ENCODE measurements at places on chromosomes 13 and 19. TPM values are rescaled to one million over a fixed set of nuclear protein-coding genes. Genes with fewer than 3 reads are reported as not detected.

DNA sequence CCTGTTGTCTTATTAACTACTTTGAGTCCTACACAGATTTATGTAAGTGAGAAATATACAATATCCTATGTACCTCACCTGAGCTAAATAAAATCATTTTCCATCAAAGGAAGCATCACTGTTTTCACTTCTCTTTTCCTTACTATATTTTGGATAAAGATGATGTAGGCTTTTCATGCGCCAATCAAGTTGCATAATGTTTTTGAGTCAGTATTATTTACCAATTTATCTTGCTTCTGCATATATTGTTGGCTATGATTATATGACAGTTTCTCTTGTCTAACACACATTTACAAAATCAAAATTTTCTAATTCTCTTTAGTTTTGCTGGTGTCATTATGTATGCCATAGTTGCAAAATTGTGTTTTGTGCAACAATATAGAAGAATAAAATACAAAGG, 67.9 kb upstream of the FRY start:
- no peak overlapping the region for H3K27ac ChIP-seq
- H3K36me3 ChIP-seq, result no peaks in the 10 kb centered on the region
- H3K4me3 ChIP-seq, result no peak overlapping the region
- DNase-seq, result no peak

GRCh38 chr19:13098277-13099072, 4.2 kb downstream of the LYL1 start:
- H3K4me3 ChIP-seq, result no peak overlapping the region
- DNase-seq, result peak; percentile 55
- H3K4me1 ChIP-seq, result peaks cover 19% of the 10 kb centered on the region
- no peaks in the 10 kb centered on the region for H3K36me3 ChIP-seq

DNA sequence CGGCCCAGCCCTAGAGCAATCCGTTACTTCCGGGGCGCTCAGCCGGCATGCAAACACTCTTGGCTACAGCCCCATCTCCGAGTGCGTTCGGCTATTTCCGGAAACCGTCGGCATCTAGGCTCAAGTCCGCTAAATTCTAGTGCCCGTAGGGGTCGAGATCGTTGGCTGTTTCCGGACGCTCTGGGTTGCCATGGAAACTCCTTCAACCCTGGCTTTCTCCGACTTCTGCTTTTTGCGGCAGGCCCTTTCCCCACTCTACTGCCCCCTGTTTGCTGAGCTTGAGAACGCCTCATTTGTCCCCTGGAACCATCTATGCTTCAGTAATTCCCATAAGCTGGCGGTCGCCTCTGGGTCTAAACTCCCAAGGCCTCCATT, 534 bp upstream of the PIK3R2 start:
- peak overlapping the region; percentile 93 for H3K27ac ChIP-seq
- peak overlapping the region; percentile 96 for H3K4me3 ChIP-seq
- H3K4me1 ChIP-seq, result peaks cover 7% of the 10 kb centered on the region
- peak; percentile 98 for DNase-seq

THSD8 gene
- 45.2 TPM for total RNA-seq

DNA sequence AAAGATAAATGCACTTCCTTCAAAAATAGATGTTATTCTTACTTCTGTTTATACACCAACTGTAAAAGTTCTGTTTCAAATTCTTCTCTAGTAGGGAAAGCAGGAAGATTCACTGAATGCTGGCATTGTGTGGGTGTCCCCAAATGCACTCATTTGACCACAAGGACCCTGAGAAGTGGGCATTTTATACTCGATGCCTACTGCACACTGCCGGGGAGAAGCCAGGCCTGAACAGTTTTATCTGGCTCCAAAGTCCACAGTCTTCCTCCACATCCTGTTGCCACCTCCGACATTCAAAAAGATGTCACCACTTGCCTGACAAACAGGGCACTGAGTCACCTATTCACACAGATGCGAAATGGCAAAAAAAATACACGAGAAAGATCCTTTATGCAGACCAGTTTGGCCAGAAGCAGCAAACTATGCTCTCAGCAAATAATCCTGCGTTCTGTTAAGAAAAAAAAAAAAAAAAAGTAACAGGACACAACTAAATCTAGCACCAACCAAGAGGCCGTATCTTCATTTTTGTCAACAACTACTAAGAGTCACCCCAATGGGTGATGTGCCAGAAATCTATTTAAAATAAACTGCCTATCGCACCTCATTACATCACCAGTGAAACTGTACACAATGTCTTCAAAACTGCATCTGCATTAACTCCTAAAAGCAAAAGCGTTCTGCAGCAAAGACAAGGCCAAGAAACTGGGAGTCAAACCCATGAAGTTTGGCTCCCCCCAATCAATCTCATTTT, 6.2 kb downstream of the ZC3H4 start:
- H3K4me1 ChIP-seq, result peaks cover 30% of the 10 kb centered on the region
- no peak for DNase-seq
- no peaks in the 10 kb centered on the region for H3K27me3 ChIP-seq
- H3K36me3 ChIP-seq, result peaks cover 24% of the 10 kb centered on the region
- peak overlapping the region; percentile 100 for H3K27ac ChIP-seq
- H3K4me3 ChIP-seq, result no peak overlapping the region

DNA sequence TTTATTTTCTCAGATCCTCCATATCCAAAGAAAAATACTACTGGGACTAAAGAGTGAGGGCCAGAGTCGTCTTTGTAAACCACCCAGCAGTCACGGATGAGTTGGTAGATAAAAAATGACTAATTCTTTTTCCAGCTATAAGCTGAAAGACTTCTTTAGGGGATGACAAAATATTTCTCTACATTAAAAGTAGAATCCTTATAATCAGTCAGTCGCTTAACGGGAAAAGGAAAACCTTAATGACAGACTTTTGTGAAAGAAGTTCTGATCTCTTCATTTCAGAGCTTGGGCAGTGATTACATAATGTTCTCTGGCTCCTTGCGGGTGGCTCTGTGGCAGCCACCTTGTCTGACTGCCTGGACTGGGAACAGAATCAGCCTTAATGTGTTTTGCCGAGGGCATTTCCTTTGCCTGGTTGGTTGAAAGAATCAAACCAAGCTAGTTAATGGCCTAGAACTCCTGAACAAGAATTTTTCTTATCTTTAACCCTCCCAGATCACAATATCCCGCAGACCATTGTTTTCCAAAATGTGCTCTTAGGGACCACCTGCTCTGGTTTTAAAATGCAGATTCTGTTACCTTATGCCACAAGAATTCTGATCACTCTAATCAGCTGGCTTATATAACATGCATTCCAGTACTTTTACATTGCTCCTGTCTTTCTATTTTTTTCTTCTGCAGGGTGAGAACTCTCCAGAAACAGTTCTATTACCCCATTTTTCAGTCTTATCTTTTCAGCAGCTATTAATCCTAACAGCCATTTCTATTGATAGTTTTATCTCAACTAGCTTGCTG, 2.5 kb downstream of the ITM2B start:
- DNase-seq, result peak; percentile 71
- H3K27me3 ChIP-seq, result no peaks in the 10 kb centered on the region
- H3K27ac ChIP-seq, result peak overlapping the region; percentile 44
- peak overlapping the region; percentile 98 for H3K4me3 ChIP-seq
- H3K36me3 ChIP-seq, result peaks cover 5% of the 10 kb centered on the region

NCCRP1 gene
- total RNA-seq, result not detected

GRCh38 chr13:30158774-30159445, 148.4 kb downstream of the KATNAL1 start:
- H3K27me3 ChIP-seq, result no peaks in the 10 kb centered on the region
- H3K4me3 ChIP-seq, result no peak overlapping the region
- H3K36me3 ChIP-seq, result no peaks in the 10 kb centered on the region
- H3K27ac ChIP-seq, result no peak overlapping the region

UPK1A gene
- not detected for total RNA-seq

STOML3 gene
- total RNA-seq, result not detected

CEACAM7 gene
- total RNA-seq, result 0.43 TPM

GRCh38 chr19:49555600-49556411, 24.6 kb downstream of the NOSIP start:
- H3K4me1 ChIP-seq, result peaks cover 15% of the 10 kb centered on the region
- no peak overlapping the region for H3K4me3 ChIP-seq
- peak; percentile 96 for DNase-seq
- no peaks in the 10 kb centered on the region for H3K27me3 ChIP-seq
- peak overlapping the region; percentile 70 for H3K27ac ChIP-seq

PRR22 gene
- total RNA-seq, result 6.5 TPM

RNF225 gene
- total RNA-seq, result 0.60 TPM

GRCh38 chr13:43936647-43937046, 56.9 kb downstream of the LACC1 start:
- no peak for DNase-seq
- H3K4me1 ChIP-seq, result no peaks in the 10 kb centered on the region
- no peak overlapping the region for H3K4me3 ChIP-seq
- H3K36me3 ChIP-seq, result no peaks in the 10 kb centered on the region

RASAL3 gene
- 1.1 TPM for total RNA-seq

DNA sequence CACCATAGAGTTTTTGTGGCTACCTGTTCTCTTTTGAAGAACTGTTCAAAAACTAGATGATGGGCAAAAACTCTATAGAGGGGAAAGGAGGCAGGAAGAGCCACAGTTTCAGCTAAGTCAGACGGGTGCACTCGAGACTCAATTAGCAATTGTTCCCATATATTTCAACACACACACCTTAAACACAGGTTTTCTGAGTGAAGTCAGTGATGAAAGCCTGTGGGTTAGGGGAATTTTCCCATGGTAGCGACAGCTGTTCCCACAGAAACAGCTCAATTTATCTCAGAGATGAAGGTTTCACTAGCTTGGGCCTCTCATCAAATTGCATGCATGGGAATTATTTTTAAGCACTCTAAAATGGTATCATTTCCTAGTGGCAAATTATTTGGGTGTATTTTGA, 143.4 kb downstream of the ZIC5 start:
- no peaks in the 10 kb centered on the region for H3K4me1 ChIP-seq
- no peak overlapping the region for H3K4me3 ChIP-seq
- H3K36me3 ChIP-seq, result no peaks in the 10 kb centered on the region
- no peak for DNase-seq
- no peaks in the 10 kb centered on the region for H3K27me3 ChIP-seq

TLE6 gene
- 1.1 TPM for total RNA-seq

ZNF554 gene
- 5.1 TPM for total RNA-seq

DNA sequence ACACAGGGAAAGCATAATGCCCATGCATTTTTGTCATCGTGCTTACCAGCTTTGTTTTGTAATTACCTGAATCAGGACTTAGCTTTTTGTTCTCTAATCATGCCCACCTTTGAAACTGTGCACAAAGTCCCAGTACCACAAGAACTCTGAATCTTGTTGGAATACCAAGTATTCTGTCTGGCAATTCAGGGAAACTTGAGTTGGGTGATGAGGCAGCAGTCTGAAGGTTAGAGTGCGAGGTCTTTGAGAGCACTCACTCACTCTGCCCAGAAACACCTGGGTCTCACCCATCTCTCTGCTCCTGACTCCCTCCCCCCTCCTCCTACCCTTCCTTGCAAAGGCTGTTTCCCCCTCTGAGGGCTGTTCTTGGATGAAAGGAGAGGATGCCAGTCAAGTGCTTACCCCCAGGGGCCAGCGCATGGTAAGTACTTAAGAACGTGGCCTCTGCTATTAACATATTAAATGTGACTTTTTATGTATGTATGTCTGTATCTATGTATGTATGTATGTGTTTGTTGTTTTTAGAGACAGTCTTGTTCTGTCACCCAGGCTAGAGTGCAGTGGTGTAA, 22.4 kb downstream of the SIPA1L3 start:
- H3K36me3 ChIP-seq, result no peaks in the 10 kb centered on the region
- H3K4me1 ChIP-seq, result no peaks in the 10 kb centered on the region
- no peaks in the 10 kb centered on the region for H3K27me3 ChIP-seq
- no peak overlapping the region for H3K4me3 ChIP-seq
- H3K27ac ChIP-seq, result no peak overlapping the region
- DNase-seq, result no peak

RASA3 gene
- total RNA-seq, result 24.1 TPM

- peak overlapping the region; percentile 93 for H3K27ac ChIP-seq
- peak overlapping the region; percentile 76 for H3K4me3 ChIP-seq
- H3K4me1 ChIP-seq, result peaks cover 8% of the 10 kb centered on the region
- H3K27me3 ChIP-seq, result no peaks in the 10 kb centered on the region
Observed at GRCh38 chr19:41263042-41263849, 926 bp upstream of the HNRNPUL1 start.

FSD1 gene
- total RNA-seq, result 14.4 TPM

TNNT1 gene
- total RNA-seq, result 37.6 TPM

DCLK1 gene
- 11.2 TPM for total RNA-seq

PLVAP gene
- 0.24 TPM for total RNA-seq

- no peaks in the 10 kb centered on the region for H3K36me3 ChIP-seq
- DNase-seq, result no peak
- no peaks in the 10 kb centered on the region for H3K27me3 ChIP-seq
- H3K4me1 ChIP-seq, result no peaks in the 10 kb centered on the region
- H3K4me3 ChIP-seq, result no peak overlapping the region
Observed at GRCh38 chr13:49503951-49504350, 8.2 kb downstream of the PHF11 start.

WDR88 gene
- not detected for total RNA-seq

PSG1 gene
- not detected for total RNA-seq

GRCh38 chr19:947707-948539, 22.1 kb downstream of the ARID3A start:
- no peak for DNase-seq
- H3K27ac ChIP-seq, result no peak overlapping the region
- H3K27me3 ChIP-seq, result no peaks in the 10 kb centered on the region
- H3K4me3 ChIP-seq, result no peak overlapping the region
- H3K4me1 ChIP-seq, result peaks cover 5% of the 10 kb centered on the region
- H3K36me3 ChIP-seq, result no peaks in the 10 kb centered on the region

SRRM5 gene
- total RNA-seq, result 0.62 TPM

CGB5 gene
- total RNA-seq, result not detected

DNA sequence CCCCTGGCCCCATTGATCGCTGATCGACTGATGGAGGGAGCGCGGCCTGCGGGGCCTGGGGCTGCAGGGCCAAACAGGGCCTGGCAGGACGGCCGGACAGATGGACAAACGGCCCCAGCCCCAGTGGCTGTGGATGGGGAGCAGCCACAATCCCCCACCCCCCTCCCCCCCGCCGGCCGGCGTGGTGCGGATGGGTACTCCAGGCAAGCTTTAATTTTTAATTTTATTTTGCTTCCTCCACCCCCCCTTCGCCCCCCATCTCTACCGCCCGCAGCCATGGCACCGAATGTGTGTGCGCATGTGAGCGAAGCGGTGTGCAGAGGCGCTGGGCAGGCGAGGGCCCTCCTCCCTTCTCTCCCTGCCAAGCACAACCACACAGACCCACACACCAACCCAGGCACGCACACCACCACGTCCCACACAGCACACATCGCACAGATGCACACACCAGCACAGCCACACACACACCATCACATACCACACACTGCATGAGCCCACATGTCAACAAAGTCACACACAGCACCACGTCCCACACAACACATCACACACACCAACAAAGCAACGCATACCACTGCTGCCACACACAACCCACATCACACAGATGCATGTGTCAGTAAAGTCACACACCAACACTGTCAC, 12.4 kb downstream of the ERFL start:
- H3K27me3 ChIP-seq, result peaks cover 46% of the 10 kb centered on the region
- no peak for DNase-seq
- no peak overlapping the region for H3K27ac ChIP-seq
- no peaks in the 10 kb centered on the region for H3K4me1 ChIP-seq
- no peak overlapping the region for H3K4me3 ChIP-seq

- no peaks in the 10 kb centered on the region for H3K36me3 ChIP-seq
- H3K27me3 ChIP-seq, result no peaks in the 10 kb centered on the region
- no peak for DNase-seq
- H3K4me3 ChIP-seq, result no peak overlapping the region
Observed at GRCh38 chr19:8398311-8398771, 8.2 kb downstream of the RAB11B start.

Data from A673 (cell line).